ENCODE measurements at places on chromosomes 4 and X.

- no peak for DNase-seq
These were observed 1.1 kb downstream of the MECP2 start for GRCh38 chrX:154096140-154097002.

DNA sequence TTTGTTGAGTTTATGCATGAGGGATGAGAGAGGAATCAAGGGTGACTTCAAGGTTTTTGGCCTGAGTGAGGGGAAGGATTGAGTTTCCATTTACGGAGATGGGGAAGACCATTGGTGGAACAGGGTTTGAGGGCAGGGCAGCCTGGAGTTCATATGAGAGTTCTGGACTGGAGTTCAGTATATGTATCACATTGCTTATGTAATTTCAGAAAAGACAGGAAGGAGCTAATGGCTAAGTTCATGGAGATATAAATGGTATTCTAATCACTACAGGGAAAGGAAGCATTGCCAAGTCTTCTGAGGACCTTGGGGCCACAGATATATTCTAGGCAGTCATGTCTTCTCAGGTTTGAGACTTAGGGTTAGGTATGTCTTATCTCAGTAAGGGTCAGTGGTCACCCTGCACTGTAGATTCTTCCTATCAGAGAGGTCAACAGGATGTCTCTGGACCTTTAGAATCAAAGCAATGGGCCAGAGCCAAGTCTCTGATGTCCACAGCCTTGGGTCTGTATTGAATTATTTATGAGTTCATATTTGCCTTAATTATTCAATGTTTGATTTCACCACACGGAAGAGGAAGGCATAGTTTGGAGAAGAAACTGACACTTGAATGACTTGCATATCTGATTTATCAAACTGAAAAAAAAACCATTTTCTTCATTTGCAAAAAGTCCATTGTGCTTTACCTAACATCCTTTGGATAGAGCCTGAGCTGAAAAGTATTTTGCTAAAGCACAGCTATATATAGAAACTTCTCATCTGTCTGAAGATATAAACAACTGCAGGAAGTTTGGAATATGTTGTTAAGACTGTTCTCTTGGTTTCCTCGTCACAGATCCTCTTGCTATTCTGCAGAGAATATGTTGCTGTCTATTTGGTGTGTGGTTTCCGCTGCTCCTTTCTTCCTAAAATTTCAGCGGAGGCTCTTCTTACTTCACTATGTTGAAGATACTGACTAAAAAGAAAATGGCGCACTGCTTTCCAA is 139.5 kb downstream of the PDGFRA start:
- no peak for DNase-seq

GRCh38 chr4:171644430-171645057 is 168.7 kb upstream of the GALNTL6 start:
- peak; percentile 27 for DNase-seq

DNA sequence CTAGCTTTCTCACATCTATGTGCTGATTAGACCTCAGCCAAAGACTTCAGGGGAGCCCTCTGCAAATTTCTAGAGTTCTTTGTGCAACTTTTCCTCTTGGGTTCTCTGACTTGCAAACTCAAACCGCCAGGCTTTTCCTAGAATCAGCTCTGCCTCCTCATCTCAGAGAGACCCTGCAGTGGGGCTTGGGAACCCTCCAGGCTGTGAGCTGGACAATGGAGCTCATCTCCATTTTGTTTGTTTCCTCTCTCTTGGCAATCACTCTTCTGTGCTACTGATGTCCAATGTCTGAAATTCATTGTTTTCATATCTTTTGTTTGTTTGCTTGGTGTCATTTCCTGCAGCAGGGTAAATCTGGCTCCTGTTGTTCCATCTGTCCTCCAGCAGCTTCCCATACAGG is 33.0 kb downstream of the GYPB start:
- DNase-seq = no peak

DNA sequence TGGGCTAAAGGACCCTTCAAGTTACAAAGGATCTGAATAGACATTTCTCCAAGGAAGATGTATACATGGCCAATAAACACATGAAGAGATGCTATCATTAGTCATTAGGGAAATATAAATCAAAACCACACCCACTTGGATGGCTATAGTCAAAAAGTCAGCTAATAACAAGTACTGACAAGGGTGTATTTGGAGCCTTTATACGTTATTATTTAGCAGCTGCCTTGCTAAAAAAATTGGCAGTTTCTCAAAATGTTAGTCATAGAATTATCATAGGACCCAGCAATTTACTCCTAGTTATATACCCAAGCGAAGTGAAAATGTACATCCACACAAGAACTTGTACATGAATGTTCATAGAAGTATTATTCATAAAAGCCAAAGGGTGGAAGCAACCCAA is 112.7 kb upstream of the DUSP21 start:
- DNase-seq = no peak

DNA sequence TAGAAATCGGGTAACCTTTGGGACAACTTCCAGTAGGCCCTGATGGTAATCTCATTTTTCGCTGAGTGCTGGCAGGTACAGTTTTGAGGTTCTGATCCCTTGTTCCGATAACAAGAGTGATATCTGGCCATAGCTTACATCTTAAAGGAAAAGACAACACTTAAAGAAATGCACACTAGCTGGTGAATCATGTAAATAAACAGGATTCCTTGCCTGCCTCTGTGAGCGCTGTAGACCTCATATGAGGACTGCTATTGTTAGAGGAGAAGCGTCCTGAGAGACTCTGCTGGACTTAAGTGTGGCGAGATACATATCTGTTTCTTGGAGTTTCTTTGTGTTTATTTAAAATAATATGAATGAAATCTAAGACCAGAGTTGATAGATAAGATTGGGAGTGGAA is 149.3 kb upstream of the SLC4A4 start:
- DNase-seq = no peak

DNA sequence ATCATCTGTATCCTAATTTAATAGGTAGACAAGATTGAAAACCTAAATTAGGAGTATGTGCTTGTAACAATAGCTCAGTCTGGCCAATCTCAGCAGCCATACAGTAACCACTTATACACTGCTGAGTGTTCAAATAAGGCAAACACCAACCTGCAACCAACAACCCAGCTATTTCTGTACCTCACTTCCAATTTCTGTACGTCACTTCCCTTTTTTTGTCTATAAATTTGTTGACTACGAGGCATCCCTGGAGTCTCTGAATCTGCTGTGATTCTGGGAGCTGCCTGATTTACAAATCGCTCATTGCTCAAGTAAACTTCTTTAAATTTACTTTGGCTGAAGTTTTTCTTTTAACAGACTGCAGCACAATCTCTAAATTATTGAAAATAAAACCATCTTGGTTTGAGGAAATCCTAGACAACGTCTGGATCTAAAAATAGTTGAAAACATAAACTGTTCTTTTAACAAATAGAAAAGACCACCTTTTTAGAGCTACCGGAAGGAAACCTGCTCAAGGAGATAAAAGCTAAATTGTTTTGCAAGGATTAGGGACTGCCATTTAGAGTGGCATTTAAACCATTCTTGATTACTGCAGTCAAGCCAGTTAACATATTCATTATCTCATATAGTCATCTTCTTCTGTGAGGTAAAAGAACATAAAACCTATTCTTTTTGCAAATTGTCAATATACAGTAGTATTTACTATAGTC is 778.1 kb downstream of the SH3BGRL start:
- DNase-seq = no peak

DNA sequence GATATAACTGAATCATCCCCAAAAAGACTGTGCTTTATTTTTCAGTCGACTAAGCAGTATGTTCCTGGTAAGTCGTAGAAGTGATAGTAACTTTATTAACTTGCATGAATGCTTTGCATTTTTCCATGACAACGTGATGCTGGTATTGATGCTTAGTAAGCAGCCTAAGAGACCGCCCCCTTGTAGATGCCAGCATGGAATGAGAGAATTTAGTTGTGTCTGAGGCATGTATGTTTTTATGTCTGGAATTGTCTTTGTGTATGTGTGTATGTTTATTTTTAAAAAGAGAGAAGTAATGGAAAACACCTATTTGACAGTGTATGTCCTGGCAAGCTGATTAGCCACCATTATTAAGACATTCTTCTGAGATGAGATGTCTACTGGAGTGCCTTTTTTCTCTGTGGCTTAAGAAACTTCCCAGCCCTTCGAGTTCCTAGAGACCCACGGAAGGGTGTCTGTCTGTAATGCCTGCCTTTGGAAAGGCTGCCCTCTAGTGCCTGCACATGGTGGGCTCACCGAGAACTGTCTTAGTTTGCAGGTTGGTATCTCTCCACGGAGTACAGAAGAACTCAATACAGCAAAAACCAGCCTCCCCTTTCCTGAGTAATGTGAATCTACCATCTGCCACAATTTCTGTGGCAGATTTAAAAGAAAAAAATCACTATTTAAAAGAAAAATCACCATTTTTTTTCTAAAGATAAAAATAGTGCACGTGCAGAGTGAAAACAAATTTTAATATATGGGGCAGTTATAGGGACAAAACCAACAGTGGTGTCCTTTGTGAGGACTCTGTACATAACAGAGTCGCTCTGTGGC is 85.9 kb downstream of the AASDH start:
- peak; percentile 25 for DNase-seq

GRCh38 chr4:25861951-25862410 is 807 bp downstream of the SEL1L3 start:
- peak; percentile 48 for DNase-seq

GRCh38 chr4:152369203-152369901 is 166.5 kb downstream of the FBXW7 start:
- no peak for DNase-seq

DNA sequence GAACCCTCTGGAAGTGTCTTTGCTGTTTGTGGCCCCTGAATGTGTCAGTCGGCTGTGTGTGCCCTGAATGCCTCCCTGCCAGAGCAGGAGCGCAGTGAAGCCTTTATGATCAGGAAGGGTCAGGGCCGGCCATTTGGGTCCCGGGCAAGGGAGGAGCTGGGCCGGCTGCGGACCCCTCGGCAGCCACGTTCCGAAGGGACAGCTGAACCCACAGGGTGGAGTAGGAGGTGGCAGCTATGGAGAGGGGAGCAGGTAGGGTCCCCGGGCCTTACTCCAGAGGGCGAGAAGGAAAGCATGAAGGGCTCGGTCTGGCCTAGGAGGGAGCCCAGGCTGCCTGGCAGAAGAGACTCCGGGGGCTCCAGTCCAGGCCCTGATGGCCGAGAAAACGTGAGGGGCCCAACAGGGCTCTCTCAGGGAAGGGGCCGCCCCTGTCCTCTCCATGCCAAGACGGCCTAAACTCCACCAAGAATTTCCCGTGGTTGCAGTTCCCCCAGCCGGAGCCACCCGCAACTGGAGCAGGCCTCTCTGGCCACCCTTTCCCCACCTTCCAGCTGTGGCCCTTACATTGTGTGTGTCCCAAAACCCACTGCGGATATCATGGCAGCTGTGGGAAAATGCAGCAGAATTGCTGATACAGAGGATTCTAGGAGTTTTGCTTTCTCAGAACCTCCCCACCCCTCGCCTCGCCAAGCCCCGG is 182.2 kb upstream of the STK26 start:
- no peak for DNase-seq
